SW480 (cell line): ENCODE measurements at places on chromosomes 11 and 22.
A peak's percentile ranks its signal among the peaks of the same experiment; 100 is the strongest.

GRCh38 chr11:85170184-85170583, 457.0 kb downstream of the DLG2 start:
- DNase-seq, result no peak

DNA sequence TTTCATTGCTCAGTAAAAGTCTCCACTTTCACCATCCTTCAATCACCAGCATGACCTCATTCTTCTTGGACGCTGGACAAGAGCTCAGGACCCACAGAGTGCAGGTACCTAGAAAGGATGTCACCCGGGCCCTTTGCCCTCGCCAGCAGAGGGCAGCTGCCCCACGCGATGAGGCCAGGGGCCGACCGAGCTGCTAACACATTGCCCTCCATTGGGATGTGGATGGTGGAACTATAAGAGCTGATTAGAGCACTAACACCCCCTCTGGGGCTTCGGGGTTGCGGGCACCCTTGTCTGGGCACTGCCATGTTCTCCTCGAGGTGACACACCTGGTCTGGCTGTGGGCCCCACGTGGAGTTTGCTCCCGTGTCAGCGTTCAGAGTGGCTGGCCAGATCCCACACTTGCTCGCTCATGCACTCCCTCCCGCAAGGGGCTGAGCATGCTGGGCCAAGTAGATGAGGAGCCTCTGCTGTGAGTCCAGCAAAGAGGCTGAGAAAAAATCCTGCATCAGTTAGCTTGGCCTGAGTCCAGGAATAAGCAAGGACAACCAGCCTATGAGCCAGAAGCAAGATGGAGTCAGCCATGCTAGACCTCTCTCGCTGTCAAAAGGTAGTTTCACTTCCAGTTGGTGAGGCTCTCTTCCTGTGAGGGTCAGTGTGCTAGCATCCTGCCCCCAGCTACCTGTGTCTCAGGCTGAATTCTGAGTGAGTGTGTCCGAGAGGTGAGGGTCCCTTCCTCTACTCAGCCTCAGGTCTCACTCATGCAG, 9.8 kb downstream of the KRTAP5-6 start:
- no peak for DNase-seq

- DNase-seq, result peak; percentile 74
These were observed 2.5 kb upstream of the LRRC74B start for GRCh38 chr22:21042978-21043859.

DNA sequence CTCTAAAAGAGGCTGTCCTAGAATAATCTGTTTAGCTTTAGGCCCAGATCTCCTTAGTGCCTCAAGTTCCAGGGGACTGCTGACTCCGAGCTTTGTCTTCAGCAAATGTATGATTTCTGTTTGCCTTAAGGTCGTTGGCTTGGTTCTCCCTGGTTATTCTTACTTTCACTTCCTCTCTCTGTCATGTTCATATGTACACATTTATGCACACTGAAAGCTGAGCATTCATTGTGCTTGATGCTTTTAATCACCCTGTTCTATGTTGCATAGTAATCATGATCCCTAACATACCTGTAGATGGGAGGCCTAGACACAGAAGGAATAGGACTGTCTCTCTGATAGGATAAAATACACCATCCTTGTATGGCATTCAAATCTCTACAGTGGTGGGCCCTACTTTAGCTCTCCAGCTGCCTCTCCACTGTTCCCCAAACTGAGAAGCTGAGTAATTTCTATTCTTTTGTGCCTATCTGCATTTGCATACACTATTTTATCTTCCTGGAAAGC, 7.2 kb downstream of the PPFIBP2 start:
- DNase-seq, result no peak

GRCh38 chr11:99937330-99937729, 749.8 kb upstream of the ARHGAP42 start:
- no peak for DNase-seq

GRCh38 chr11:94112206-94112953, 16.3 kb upstream of the PANX1 start:
- no peak for DNase-seq
